ENCODE measurements at places on chromosomes 2 and 18. TPM values are rescaled to one million over a fixed set of nuclear protein-coding genes. Genes with fewer than 3 reads are reported as not detected.

- no peak for DNase-seq
These were observed 121.8 kb upstream of the RIOK3 start for GRCh38 chr18:23331091-23331920.

DNA sequence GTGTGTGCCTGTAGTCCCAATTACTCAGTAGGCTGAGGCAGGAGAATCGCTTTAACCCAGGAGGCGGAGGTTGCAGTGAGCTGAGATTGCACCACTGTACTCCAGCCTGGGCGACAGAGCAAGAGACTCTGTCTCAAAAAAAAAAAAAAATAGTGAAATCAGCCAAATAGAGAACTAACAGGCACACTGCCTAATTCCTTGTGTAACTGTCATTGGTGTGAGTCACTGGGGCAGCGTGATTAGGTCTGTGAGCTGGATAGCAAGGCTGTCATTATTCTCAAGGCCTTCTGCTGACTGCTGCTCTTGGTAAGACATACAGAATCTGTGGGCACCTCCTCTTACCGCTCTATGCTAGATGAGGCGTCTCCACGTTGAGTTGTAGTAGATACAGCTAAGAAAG is 270.3 kb downstream of the NEDD4L start:
- peak; percentile 96 for DNase-seq

Gene DCDC2C
- total RNA-seq, result not detected

Gene C18orf54
- 8.5 TPM for total RNA-seq

Gene WNT6
- 0.39 TPM for total RNA-seq

Gene PLEKHH2
- 2.4 TPM for total RNA-seq

DNA sequence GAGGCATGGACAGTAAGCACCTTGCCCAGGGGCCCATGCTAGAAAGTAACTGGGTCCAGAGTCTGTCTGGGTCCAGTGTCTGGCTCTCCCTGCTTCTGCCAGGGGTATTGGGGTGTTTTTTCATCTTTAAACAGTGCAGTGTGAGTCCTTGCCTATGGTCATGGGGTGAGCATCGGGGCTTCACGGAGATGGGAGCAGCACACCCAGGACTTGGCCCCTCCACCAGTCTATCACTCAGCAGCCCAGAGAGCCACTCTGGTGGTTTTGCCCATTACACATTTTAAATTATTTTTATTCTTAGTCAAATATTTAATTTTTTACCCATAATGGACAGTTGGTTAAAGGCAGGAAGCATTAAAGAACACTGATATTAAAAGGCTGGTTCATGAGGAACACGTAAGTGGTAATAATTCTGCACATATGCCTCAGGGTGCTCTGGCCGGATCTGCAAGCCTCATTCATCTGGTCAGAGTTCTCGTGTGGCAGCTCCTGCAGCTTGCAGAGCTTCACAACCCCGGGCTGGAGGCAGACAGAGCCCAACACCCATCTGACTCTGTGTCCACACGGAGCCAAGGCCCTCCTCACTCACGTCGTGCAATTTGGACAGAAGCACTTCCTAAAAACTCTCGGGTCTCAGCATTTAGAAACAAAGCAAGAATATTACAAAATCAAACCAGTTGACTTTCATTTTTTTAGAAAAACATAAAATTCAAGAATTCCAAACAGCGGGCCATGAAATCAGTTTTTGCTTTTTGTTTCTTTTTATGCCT is 204.1 kb downstream of the CTIF start:
- DNase-seq, result no peak

Gene GREB1L
- total RNA-seq, result 3.9 TPM

DNA sequence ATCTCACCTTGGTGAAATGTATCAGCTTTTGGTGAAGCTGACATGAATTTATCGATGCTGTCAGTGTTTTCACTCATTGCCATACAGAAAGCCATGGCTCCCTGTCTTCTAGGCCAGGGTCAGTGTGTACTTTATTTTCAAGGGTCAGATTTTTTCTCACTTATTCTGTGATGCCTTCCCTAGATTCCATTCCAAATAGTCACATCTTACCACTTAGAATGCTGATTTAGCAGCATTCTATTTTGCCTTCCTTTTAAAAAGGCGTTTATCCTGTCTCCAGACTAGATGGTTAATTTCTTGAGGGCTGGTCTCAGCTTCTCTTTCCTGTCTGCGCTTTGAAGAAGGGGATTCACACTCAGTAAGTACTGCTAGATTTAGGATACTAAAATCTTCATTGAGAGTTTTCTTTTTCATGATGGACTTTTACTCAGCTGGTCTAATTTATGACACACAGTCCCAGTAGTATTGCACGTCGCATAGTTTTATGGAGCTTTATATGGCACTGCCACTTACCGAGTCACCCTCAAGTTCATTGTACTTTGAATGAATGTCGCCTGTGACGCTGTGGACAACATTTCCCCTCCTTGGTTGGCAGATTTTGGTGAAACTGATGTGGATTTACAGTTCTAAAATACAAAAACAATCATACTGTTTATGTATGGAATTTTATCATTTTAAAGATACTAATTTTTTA is 194.0 kb downstream of the ZNF407 start:
- DNase-seq, result peak; percentile 12

GRCh38 chr2:125004106-125004800 is 979.2 kb downstream of the CNTNAP5 start:
- DNase-seq, result peak; percentile 77

DNA sequence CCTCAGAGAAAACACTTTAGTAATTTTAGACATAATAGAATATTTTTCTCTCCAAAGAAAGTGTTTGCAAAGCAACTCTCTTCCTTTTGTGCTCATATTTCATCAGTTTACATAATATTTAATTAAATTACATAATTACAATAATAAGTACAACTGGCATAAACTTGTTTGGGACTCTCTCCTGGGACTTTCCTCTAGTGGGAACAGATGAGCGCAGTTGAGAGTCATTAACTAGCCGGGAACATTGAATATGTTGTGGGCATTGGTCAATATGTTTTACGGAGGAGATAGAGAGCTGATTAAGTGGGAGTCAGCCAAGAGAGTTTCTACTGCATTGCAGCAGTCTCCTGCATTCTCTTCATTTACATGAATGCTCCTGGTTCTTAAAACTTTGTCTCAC is 607.7 kb downstream of the ARHGAP15 start:
- DNase-seq, result no peak

- no peak for DNase-seq
These were observed 214.7 kb downstream of the SPP2 start for GRCh38 chr2:234265206-234265605.

DNA sequence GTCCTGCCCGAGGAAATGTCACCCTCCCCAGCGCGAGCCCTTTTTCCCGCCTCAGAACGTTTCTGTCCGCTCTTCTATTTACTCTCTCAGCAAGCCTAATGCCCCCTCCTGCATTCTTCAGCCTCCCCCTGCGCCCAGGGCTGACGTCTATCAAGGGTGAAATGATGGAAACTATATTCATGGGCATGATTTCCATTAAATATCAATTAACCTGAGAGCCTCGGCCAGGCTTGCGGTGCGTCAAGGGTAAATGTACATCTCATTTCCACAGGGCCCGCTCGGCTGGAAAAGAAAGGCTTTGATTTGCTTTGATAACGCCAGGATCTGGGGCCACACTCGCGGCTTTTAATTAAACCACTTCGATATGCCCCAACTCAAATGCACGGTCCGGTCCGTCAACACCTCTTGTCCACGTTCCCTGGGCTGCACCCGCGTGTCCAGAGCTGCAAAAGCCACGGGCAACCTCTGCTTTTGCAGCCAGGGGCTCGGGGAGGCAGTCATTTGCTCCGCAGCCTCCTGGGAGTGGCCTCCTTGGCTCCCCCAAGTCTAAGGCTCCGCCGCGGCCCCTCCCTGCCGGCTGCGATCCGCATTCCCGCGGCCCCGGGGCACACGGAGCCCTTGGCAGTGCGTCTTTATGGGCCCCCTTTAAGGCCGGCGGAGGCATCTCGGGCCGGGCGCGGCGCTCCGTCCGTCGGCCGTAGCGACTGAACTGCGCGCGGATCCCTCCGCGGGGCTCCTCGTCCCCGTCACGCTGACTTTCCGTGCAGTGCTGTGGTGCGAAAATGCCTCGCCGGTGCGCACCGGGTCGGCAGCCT is at the start of gene HOXD8:
HOXD8 (plus strand) TSS at position 724 of the 815 bp plus-strand sequence. CDS start 662 bp downstream, outside the sequence.
- peak; percentile 27 for DNase-seq

- no peak for DNase-seq
These were observed 160.1 kb upstream of the MYCN start for GRCh38 chr2:15780234-15780633.

DNA sequence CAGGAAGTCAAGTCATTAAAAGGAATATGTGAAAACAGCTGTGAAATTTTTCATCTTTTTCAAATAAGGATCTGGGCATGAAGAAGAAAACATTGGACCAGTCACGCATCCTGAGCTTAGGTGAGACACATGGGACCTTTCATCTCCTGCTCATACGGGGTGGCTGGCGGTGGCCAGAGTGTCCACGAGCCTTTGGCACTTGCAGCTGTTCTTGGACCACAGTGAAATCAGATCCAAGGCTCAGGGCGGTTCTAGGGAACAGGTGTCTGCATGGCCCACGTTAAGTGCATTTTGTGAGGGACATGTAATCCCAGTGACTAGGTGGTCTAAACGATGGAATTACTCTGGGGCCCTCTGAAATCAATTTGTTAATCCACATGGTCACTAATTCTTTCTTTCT is 212.7 kb upstream of the COPS8 start:
- DNase-seq, result no peak

DNA sequence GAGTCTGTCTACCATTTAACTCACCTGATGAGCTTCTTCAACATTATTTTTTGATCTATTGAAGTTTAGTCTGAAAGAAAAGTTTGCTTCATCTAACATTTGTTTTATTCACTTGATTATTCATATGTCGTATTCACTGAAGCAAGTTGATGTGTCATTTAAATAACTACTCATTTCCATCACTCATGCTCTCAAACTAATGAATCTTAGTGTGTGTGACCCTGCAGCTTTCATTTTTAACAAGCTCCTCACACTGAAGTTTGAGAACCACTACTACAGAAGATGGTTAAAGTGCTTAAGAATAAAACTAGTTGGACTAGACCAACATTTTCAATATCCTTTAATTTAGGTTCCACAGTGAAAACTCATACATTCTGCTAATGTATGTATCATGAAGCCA is 1.8 kb upstream of the ABI2 start:
- no peak for DNase-seq

DNA sequence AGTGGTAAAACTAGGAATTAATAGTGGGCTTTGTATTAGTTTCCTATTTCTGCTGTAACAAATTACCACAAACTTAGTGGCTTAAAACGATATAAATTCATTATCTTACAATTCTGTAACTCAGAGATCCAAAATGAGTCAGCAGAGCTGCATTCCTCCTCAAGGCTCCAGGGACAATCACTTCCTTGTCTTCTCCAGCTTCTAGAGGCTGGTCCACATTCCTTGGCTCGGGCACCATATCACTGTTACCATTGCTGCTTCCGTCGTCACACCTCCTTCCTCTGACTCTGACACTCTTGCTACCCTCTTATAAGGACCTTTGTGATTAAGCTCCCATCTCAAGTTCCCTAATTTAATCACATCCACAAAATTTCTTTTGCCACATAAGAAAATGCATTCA is 567.8 kb upstream of the KLHL29 start:
- DNase-seq, result peak; percentile 18

DNA sequence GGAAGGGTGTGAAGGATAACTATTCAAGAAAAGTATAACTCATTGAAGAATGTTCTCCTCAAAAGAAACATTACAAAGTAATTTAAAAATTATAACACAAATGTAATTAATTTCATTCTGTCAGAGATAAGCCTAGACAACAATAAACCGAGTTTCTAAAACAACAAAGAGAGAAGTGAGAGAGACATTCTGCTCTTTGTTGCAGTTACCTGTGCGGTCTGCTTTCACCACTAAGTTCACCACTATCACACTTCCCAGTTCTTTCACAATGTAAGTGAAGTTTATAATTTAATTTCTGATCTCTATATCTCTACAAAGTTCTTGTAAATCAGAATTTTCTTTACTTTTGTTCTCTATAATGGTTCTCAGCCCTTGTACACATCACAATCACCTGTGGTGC is 76.3 kb upstream of the FRZB start:
- no peak for DNase-seq

Gene ANKRD30B
- 0.57 TPM for total RNA-seq

DNA sequence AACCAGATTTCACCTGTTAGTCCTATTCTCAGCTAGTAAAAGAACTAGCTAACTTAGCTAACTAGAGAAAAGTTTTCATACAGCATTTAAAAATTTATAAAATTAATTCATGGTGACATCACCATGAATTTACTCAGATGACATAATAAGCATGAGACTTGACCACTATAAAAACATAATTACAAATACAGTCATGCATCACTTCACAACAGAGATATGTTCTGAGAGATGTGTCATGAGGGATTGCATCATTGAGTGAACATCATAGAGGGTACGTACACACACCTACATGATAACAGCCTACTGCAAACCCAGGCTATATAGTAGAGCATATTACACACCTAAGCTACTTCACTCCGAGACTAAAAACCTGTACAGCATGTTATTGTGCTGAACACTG is 481.3 kb upstream of the CHAC2 start:
- DNase-seq, result peak; percentile 14

Gene CD8B2
- 0.10 TPM for total RNA-seq

Gene IL37
- not detected for total RNA-seq

GRCh38 chr2:150567771-150568301 is 80.4 kb upstream of the RND3 start:
- DNase-seq, result no peak

Gene ZNF396
- 1.7 TPM for total RNA-seq

GRCh38 chr18:28961669-28962228 is 784.8 kb upstream of the CDH2 start:
- peak; percentile 47 for DNase-seq

Gene SFTPB
- not detected for total RNA-seq

GRCh38 chr18:24230766-24231165 is 91.9 kb downstream of the CABYR start:
- no peak for DNase-seq

Gene DYNAP
- total RNA-seq, result not detected

- no peak for DNase-seq
These were observed 139.2 kb downstream of the CDCA7 start for GRCh38 chr2:173493874-173494273.

Gene AP1S3
- total RNA-seq, result 3.0 TPM

DNA sequence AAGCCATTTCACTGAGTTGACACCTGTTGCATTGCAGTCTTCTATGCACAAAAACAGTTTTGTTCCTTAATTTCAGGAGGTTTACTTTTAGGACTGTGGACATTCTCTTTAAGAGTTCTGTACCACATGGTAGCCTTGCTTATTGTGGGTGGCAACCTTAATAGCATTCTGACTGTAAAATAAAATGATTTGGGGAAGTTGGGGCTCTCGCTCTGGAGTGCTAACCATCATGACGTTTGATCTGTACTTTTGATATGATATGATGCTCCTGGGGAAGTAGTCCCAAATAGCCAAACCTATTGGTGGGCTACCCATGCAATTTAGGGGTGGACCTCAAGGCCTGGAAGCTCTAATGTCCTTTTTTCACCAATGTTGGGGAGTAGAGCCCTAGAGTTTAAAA is 3.4 kb downstream of the CTLA4 start:
- no peak for DNase-seq

DNA sequence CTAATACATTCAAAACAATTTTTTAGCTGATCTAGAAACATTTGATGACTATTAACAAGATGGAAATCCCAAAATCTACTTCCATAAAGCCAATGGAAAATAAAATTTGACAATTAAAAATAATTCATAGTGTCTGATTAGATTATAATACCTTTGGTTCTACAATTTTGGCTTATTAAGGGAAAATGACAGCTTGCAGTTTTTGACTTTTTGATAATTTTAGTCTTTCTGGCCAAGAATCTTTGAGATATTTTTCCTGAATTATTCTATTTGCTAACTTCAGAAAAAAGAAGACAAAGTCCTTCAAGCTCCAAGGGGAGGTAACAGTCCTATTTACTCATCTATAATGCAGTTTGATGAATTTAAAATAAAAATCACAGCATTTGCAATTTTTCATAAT is 39.6 kb downstream of the MSH6 start:
- DNase-seq, result no peak

GRCh38 chr18:12639990-12640880 is 17.7 kb downstream of the SPIRE1 start:
- DNase-seq, result peak; percentile 83

Data from M059J (cell line).